Cortex of kidney (tissue), 1 donor: ENCODE measurements at places on chromosomes 4 and X.

GRCh38 chr4:174401471-174402130, 117.9 kb downstream of the CEP44 start:
- DNase-seq: no peak

DNA sequence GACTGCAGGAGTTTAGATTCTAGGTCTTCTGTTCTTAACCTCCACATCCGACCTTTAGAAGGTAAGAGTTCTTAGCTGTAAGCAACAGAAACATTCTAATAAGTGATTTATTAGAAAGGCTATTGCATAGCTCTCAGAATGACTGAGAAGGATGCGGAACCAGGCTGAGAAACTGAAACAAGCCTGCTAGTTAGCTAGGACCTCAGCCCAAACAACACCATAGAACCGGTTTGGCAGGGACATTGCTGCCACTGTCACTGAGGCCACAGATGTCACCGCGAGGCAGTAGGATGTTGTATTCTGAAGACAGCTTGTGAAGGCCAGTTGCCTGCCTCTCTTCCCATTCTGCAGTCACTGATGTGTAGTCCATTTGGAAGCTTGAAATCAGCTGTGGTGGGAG, 160.0 kb upstream of the ARX start:
- DNase-seq: no peak

DNA sequence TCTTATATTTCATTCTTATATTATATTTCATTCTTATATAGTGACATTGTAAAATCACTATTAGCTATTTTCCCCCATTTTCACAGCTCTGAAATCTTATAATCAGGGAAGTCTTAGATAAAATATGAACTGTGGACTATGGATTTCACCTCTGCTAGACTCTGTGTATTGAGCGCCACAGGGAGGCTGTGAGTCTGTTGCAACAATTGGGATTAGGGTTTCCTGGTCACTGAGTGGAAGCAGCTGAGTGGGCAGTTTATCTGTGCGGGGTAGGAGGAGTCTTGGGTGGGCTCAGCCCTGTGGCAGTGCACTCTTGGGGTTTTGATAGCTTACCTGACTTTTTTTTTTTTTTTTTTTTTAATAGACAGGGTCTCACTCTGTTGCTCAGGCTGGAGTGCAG, 249.5 kb downstream of the PTTG2 start:
- no peak for DNase-seq

DNA sequence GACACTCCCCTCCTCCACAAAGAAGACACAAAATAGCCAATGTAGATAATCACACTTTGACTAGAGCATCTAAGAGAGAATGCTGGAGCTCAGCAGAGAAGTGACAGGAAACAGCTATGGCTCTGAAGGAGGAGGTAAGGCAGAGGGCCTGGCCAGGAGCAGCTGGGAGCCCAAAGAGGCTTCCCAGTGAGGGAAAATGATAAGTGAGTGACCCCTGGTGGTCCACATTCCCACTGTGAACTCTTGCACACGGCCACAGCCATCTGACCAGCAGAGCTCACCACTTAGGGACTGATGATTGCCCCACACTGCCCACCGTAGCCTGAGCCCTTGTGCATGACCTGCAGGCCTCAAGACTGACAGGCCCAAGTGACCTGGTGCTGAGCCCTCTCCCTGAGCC, 162.7 kb upstream of the GALNTL6 start:
- DNase-seq: no peak

- no peak for DNase-seq
These were observed 6.8 kb upstream of the ACSL4 start for GRCh38 chrX:109739625-109740432.

DNA sequence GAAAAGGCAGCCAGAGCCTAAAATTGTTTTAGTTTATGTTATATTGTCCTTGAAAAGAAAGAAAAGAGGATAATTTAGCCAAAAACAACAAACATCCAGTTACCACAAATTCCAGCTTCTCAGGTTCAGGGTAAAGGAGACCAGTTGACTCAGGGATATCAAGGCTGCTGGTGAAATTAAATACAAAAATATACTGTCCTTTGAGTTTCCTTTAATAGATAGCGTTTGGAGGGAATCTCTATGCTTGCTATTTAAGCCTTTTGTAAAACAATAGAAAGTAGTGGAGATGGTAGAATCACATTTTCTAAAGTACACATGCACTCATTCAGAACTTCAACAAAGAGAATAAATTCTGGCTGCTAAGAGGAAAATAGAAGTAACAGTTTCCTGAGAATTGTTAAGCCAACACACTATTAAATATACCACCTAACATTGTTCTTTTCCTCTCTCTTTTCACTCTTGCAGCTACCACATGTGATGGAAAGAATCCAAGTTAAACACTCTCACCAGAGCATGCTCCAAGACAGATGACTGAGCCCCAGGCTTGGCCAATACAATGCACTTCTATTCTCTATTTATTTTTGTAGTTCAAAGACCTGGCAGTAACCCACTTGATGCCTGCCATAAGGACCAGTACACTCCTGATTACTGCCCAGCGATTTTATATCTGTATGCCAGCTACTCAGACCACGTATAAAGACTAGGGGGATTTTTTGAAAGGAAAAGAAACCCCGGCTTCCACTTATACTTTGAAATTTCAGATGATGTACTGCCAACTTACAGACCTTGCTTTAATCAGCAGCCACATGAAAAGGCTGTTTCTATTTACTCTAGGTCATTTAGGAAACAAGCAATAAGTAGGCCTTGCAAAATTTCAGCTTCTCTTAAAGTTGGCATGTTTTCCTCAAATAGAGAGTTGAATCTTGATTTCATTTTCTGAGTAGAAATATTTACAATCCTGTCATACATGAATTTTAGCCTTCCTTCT, 756.9 kb downstream of the FAT4 start:
- no peak for DNase-seq

DNA sequence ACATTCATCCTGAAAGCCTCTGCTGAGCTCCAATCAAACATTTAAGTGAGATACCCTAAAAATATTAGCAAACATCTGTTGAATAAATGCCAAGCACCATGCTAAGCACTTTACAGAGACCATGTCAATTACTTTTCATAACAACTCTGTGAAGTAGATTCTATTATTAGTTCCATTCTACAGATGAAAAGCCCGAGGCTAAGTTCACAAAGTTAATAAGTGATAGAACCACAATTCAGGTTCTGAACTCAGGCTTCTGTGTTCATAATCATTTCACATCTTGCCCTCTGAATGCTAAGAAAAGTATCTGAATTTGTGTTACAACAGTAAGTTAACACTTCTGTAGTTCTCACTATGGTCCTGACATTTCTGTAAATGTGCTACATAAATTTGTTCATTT, 27.4 kb downstream of the SEL1L3 start:
- DNase-seq: no peak
